ENCODE measurements at places on chromosomes 6 and 20. TPM values are rescaled to one million over a fixed set of nuclear protein-coding genes. Genes with fewer than 3 reads are reported as not detected.

TCFL5 gene
- 13.0 TPM for polyA plus RNA-seq

GABRR2 gene
- 1.3 TPM for polyA plus RNA-seq

FILIP1 gene
- 3.6 TPM for polyA plus RNA-seq

SLC13A3 gene
- 17.6 TPM for polyA plus RNA-seq

TMEM74B gene
- polyA plus RNA-seq, result 2.6 TPM

SMIM13 gene
- 19.0 TPM for polyA plus RNA-seq

BMP6 gene
- polyA plus RNA-seq, result 7.5 TPM

SLPI gene
- not detected for polyA plus RNA-seq

BTN1A1 gene
- polyA plus RNA-seq, result 0.31 TPM

VNN1 gene
- polyA plus RNA-seq, result 0.18 TPM

OR2H2 gene
- polyA plus RNA-seq, result 0.18 TPM

GJA10 gene
- polyA plus RNA-seq, result not detected

PRICKLE4 gene
- polyA plus RNA-seq, result 4.3 TPM

TNNC2 gene
- polyA plus RNA-seq, result 0.40 TPM

PGC gene
- not detected for polyA plus RNA-seq

VWA7 gene
- polyA plus RNA-seq, result 8.5 TPM

TGM3 gene
- polyA plus RNA-seq, result 0.86 TPM

CNBD2 gene
- 0.79 TPM for polyA plus RNA-seq

HRH3 gene
- polyA plus RNA-seq, result not detected

TNF gene
- polyA plus RNA-seq, result 0.16 TPM

BPIFB1 gene
- not detected for polyA plus RNA-seq

TDRD6 gene
- polyA plus RNA-seq, result 1.7 TPM

WFDC10B gene
- polyA plus RNA-seq, result not detected

CENPQ gene
- polyA plus RNA-seq, result 15.9 TPM

GPR31 gene
- not detected for polyA plus RNA-seq

HLA-G gene
- 17.0 TPM for polyA plus RNA-seq

SPEF1 gene
- 1.3 TPM for polyA plus RNA-seq

TINAG gene
- 39.8 TPM for polyA plus RNA-seq

SFTA2 gene
- 0.29 TPM for polyA plus RNA-seq

ESR1 gene
- 0.61 TPM for polyA plus RNA-seq

SIRPB1 gene
- 1.5 TPM for polyA plus RNA-seq

MTFR2 gene
- polyA plus RNA-seq, result 4.2 TPM

HAO1 gene
- 0.07 TPM for polyA plus RNA-seq

GABBR1 gene
- 49.9 TPM for polyA plus RNA-seq

DHX35 gene
- polyA plus RNA-seq, result 15.2 TPM

HLA-DMA gene
- 15.6 TPM for polyA plus RNA-seq

PHACTR1 gene
- polyA plus RNA-seq, result 14.8 TPM

CUL7 gene
- polyA plus RNA-seq, result 47.1 TPM

SLC17A1 gene
- 33.5 TPM for polyA plus RNA-seq

SULF2 gene
- polyA plus RNA-seq, result 77.2 TPM

RCAN2 gene
- polyA plus RNA-seq, result 27.5 TPM

TRIM31 gene
- not detected for polyA plus RNA-seq

WASF1 gene
- 58.2 TPM for polyA plus RNA-seq

MYLK2 gene
- 0.79 TPM for polyA plus RNA-seq

SPAG4 gene
- polyA plus RNA-seq, result 2.3 TPM

KCNG1 gene
- polyA plus RNA-seq, result 4.6 TPM

PTGIS gene
- 28.0 TPM for polyA plus RNA-seq

PNPLA1 gene
- polyA plus RNA-seq, result 3.0 TPM

GPX5 gene
- not detected for polyA plus RNA-seq

GABRR1 gene
- 1.4 TPM for polyA plus RNA-seq

NKAIN4 gene
- polyA plus RNA-seq, result 27.0 TPM

SLC22A16 gene
- polyA plus RNA-seq, result 0.49 TPM

HLA-DRB5 gene
- 11.1 TPM for polyA plus RNA-seq

TRIM15 gene
- polyA plus RNA-seq, result 0.19 TPM

CD24 gene
- polyA plus RNA-seq, result 1,045 TPM

PROCR gene
- polyA plus RNA-seq, result 7.2 TPM

SLC22A7 gene
- 2.0 TPM for polyA plus RNA-seq

CTCFL gene
- polyA plus RNA-seq, result 1.4 TPM
